ENCODE measurements at places on chromosomes 3 and 15.

DNA sequence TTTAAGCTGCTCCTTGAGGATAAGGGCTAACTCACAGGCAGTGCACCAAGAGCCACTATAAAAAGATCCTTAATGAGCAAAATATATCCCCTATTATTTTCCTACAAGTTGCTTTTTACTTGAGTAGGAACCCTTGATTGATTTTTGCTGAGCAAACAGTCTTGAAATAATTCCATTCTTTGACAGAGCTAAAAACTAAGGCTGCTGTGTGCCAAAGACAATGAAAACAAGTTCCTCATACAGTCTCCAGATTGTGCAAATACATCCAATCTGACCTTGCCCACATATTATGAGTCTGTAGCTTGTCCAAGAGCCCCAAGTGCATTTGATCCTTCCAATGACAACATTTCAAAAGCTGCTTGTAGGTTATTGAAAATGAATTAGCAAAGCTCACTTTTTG lies 15.0 kb downstream of the PRKAR2A start:
- no peak for DNase-seq
- no peaks in the 10 kb centered on the region for H3K36me3 ChIP-seq
- H3K27ac ChIP-seq = no peak overlapping the region
- no peaks in the 10 kb centered on the region for H3K27me3 ChIP-seq

GRCh38 chr15:83092309-83092976 lies 15.0 kb upstream of the TM6SF1 start:
- DNase-seq = no peak
- H3K27me3 ChIP-seq = no peaks in the 10 kb centered on the region
- H3K36me3 ChIP-seq = no peaks in the 10 kb centered on the region
- H3K4me1 ChIP-seq = no peaks in the 10 kb centered on the region

DNA sequence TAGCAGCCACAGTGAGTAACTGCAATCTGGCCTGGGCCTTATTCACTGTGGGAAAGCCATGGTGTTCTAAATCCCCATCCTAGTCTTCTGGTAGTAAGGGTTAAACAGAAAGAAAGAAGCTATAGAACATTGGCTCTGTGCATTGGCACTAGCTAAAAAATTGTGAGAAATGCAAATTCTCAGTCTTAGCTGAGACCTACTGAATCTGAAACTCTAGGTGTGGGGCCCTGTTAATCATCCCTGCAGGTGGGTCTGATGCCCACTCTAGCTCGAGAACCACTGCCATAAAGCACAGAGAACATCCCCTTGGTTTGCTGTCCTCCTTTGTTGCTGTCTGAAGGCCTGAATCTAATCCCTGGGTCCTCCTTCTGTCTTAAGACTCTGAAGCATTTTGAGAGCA lies 59.3 kb downstream of the MEIS2 start:
- H3K4me1 ChIP-seq = peaks cover 26% of the 10 kb centered on the region
- H3K36me3 ChIP-seq = no peaks in the 10 kb centered on the region
- no peak overlapping the region for H3K27ac ChIP-seq
- no peaks in the 10 kb centered on the region for H3K27me3 ChIP-seq
- DNase-seq = no peak

DNA sequence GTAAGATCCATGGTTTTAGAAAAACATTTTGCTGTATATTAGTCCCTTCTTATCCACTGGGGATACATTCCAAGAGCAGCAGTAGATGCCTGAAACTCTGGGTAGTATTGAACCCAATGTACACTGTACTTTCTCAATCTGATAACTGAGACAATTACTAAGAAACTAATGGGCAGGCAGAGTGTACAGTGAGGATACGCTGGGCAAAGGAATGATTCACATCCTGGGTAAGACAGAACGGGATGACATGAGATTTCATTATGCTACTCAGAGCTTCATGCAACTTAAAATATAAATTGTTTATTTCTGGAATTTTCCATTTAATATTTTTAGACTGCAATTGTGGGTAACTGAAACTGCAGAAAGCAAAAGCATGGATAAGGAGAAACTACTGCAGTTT lies 46.2 kb upstream of the TEX55 start:
- no peak for DNase-seq
- no peak overlapping the region for H3K4me3 ChIP-seq
- H3K27ac ChIP-seq = no peak overlapping the region
- no peaks in the 10 kb centered on the region for H3K27me3 ChIP-seq
- no peaks in the 10 kb centered on the region for H3K4me1 ChIP-seq
- H3K36me3 ChIP-seq = no peaks in the 10 kb centered on the region

DNA sequence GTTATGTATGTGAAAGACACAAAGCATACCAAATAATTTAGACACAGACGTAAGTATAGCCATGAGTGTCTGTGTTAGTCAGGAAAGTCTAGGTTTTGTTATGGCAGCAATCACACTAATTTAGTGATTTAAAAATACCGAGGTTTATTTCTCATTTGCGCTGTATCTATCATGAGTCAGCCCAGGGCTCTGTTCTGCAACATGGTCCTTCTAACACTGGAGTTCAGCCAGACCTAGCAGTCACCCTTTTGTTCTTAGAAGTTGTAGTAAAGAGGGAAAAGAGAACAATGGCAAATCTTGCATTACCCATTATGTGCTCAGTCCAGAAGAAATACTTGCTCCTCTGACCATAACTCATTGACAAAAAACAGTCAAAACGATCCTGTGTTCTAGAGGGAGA lies 311.5 kb downstream of the NLGN1 start:
- no peak overlapping the region for H3K27ac ChIP-seq
- no peaks in the 10 kb centered on the region for H3K36me3 ChIP-seq
- H3K4me3 ChIP-seq = no peak overlapping the region
- H3K4me1 ChIP-seq = peaks cover 9% of the 10 kb centered on the region
- DNase-seq = no peak

DNA sequence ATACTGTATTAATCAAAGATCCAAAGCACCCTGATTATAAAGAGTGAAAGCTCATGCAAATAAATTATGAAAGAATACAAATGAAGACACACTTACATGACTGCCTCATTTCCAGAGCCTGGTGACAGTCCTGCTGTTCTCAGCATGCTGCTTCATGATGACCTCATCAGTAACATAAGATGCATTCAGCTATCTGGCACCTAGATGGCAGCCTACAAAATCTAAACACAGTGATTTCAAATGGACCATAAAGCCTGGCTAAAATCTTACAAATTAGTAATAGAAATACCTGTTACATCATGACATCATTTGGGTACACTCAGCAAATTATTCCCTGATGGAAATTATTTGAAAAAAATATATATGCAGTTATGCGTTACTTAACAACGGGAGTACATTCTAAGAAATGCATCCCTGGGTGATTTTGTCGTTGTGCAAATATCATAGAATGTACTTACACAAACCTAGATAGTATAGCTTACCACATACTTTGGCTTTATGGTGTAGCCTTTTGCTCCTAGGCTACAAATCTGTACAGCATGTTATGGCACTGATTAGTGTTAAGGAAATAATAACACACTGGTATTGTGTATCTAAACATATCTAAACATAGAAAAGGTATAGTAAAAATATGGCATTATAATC lies 207.2 kb downstream of the EPHA3 start:
- no peaks in the 10 kb centered on the region for H3K27me3 ChIP-seq
- H3K4me1 ChIP-seq = no peaks in the 10 kb centered on the region
- H3K4me3 ChIP-seq = no peak overlapping the region
- H3K27ac ChIP-seq = no peak overlapping the region
- H3K36me3 ChIP-seq = no peaks in the 10 kb centered on the region
- peak; percentile 25 for DNase-seq

GRCh38 chr3:119257654-119258410 lies 17.2 kb upstream of the B4GALT4 start:
- peak overlapping the region; percentile 97 for H3K27ac ChIP-seq
- H3K27me3 ChIP-seq = no peaks in the 10 kb centered on the region
- H3K36me3 ChIP-seq = no peaks in the 10 kb centered on the region
- peaks cover 24% of the 10 kb centered on the region for H3K4me1 ChIP-seq

GRCh38 chr3:14329116-14329830 lies 73.1 kb upstream of the SLC6A6 start:
- H3K4me1 ChIP-seq = peaks cover 28% of the 10 kb centered on the region
- H3K36me3 ChIP-seq = no peaks in the 10 kb centered on the region
- no peak for DNase-seq
- H3K4me3 ChIP-seq = no peak overlapping the region
- peak overlapping the region; percentile 76 for H3K27ac ChIP-seq

DNA sequence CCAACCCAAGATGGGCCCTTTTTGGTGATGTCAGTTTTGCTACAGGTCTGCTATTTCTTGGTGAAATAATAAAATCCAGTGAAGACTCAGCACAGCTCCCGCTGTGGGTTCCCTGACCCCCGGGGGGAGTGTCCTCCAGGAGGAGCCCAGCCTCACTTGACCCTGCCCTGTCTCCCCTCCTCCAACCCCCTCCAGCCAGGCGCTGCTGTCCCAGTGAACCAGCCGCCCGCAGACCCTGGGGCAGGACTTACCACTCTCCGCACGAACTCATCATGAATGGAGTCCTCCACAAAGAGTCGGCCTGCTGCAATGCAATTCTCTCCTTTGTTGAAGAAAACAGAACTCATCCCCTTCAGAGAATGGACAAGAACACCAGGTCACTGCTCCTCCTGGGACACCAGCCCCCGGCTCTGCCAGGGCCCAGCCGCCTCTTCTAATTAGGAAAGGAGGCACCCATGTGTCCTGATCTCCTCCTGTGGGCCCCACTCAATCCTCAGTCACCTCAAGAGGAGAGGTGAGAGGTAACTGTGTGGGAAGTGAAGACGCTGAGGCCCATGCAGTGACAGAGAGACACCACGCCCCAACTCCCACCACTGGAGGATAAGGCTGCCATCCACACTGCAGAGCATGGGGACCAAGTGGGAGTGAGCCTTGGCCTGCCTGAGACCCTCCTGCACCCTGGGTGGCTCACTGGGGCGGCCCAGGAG lies 28.8 kb upstream of the SLC41A3 start:
- no peaks in the 10 kb centered on the region for H3K27me3 ChIP-seq
- H3K27ac ChIP-seq = no peak overlapping the region
- H3K4me3 ChIP-seq = no peak overlapping the region
- H3K36me3 ChIP-seq = no peaks in the 10 kb centered on the region
- no peaks in the 10 kb centered on the region for H3K4me1 ChIP-seq
- DNase-seq = no peak

DNA sequence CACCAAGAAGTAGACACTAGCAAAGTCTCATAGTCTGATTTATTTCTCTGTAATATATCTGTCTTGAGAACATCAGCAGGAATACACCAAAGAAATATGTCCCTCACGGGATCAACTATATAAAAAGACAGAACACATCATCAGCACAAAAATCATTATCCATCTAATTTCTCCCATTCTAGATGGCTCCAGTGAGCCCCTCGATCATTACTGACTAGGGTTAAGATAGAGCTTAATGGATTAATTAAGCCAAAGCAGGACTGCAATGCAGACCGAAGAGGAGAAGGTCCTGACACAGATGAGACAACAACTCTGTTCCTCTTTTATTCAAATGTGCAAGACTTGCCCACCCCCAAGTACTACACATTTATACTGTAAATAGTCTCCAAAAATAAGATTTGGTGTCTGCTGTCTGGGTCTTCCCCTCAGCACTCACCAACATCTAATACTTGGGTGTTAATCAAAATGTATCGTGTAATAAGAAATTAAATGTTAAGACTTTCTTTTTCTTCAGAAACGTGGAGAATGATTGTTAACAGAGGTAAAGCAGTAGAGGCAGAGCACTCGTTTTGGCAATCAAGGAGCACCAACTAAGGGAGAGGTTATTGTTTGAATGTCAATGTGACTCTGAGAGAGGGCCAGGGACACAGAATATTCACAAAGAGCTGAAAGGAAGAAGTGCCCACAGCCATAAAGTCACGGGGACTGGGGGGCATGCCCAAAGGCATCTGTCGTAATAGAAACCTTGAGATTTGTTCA lies 133.6 kb downstream of the TIGIT start:
- H3K27ac ChIP-seq = no peak overlapping the region
- no peaks in the 10 kb centered on the region for H3K36me3 ChIP-seq
- no peak for DNase-seq
- no peaks in the 10 kb centered on the region for H3K27me3 ChIP-seq

GRCh38 chr3:184443831-184444230 lies 64.0 kb downstream of the CHRD start:
- H3K4me1 ChIP-seq = peaks cover 25% of the 10 kb centered on the region
- H3K27me3 ChIP-seq = no peaks in the 10 kb centered on the region
- DNase-seq = no peak
- H3K36me3 ChIP-seq = no peaks in the 10 kb centered on the region
- no peak overlapping the region for H3K27ac ChIP-seq

- H3K4me1 ChIP-seq = no peaks in the 10 kb centered on the region
- H3K27me3 ChIP-seq = no peaks in the 10 kb centered on the region
- H3K4me3 ChIP-seq = no peak overlapping the region
- no peaks in the 10 kb centered on the region for H3K36me3 ChIP-seq
- no peak overlapping the region for H3K27ac ChIP-seq
These were observed 2.0 kb downstream of the DNAJB8 start for GRCh38 chr3:128464702-128465101.

- H3K4me3 ChIP-seq = no peak overlapping the region
- H3K27me3 ChIP-seq = no peaks in the 10 kb centered on the region
- no peak for DNase-seq
- no peaks in the 10 kb centered on the region for H3K36me3 ChIP-seq
- no peaks in the 10 kb centered on the region for H3K4me1 ChIP-seq
These were observed 896.6 kb upstream of the CFAP20DC start for GRCh38 chr3:59946401-59946800.

GRCh38 chr15:42070976-42071350 lies 23.4 kb downstream of the PLA2G4D start:
- H3K4me3 ChIP-seq = no peak overlapping the region
- no peak overlapping the region for H3K27ac ChIP-seq
- no peak for DNase-seq
- H3K27me3 ChIP-seq = no peaks in the 10 kb centered on the region
- H3K36me3 ChIP-seq = no peaks in the 10 kb centered on the region

- peak overlapping the region; percentile 82 for H3K27ac ChIP-seq
- no peaks in the 10 kb centered on the region for H3K36me3 ChIP-seq
- H3K4me1 ChIP-seq = peaks cover 32% of the 10 kb centered on the region
- H3K27me3 ChIP-seq = no peaks in the 10 kb centered on the region
These were observed 550 bp downstream of the CLN6 start for GRCh38 chr15:68228971-68229385.

GRCh38 chr3:194100856-194101390 lies 35.0 kb upstream of the HES1 start:
- peak overlapping the region; percentile 46 for H3K27ac ChIP-seq
- no peak for DNase-seq
- no peak overlapping the region for H3K4me3 ChIP-seq
- peaks cover 70% of the 10 kb centered on the region for H3K4me1 ChIP-seq
- no peaks in the 10 kb centered on the region for H3K36me3 ChIP-seq

DNA sequence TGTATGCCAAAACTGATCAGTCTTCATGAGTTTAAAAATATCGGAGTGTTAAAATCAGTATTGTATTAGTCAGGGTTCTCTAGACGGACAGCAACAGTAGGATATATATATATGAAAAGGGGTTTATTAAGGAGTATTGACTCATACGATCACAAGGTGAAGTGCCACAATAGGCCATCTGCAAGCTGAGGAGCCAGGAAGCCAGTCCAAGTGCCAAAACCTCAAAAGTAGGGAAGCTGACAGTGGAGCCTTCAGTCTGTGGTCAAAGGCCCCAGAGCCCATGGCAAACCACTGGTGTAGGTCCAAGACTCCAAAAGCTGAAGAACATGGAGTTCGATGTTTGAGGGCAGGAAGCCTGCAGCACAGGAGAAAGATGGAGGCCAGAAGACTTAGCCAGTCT lies 391.0 kb upstream of the CADM2 start:
- no peak overlapping the region for H3K4me3 ChIP-seq
- no peaks in the 10 kb centered on the region for H3K27me3 ChIP-seq
- no peak overlapping the region for H3K27ac ChIP-seq
- H3K36me3 ChIP-seq = no peaks in the 10 kb centered on the region
- DNase-seq = no peak

Measured in Caco-2 (cell line).